Stimulated activated CD8-positive, alpha-beta memory T cell treated with anti-CD3 and anti-CD28 coated beads, Interleukin-7, amount 100 ng/mL, for 4 hours (primary cell): ENCODE measurements at places on chromosomes 5 and 9.

DNA sequence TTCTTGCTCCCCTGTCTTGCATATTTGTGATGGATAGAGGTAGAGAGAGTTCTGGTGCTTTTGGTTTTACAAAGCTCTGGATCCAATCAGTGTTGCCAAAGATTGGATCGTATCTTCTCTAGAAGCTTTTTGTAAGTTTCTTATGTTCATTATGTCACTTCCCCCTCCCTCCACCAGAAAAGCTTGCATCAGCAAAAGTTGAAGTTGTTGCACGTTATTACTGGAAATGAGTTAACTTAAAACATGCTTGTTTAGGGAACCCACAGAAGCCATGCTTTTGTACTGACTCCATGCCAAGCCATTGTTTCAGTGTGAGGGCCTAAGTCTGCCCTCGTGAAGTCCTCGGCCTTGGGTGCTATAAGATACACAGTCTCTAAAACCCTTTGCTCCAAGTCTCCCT lies 186.5 kb downstream of the ERCC6L2 start:
- DNase-seq, result no peak

DNA sequence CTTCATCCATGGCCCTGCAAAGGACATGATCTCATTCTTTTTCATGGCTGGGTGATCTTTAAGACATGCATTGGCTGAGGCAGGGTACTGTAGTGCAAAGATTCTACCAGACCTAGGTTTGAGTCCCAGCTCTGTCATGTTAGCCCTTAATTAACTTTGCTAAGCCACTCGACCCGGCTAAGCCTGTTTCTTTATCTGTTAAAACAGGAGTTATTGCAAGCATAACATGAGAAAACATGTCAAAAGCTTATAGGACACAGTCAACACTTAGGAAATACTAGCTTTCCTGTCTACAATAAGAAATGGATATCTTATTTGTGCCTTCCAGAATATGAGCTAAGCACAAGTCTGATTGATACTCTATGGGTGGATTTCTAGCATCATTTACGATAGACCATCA lies 92.6 kb downstream of the RASEF start:
- no peak for DNase-seq

- DNase-seq, result no peak
Measured at GRCh38 chr5:125037020-125037419, 290.6 kb upstream of the ZNF608 start.

- no peak for DNase-seq
Measured at GRCh38 chr9:126667190-126668055, 53.7 kb downstream of the LMX1B start.

DNA sequence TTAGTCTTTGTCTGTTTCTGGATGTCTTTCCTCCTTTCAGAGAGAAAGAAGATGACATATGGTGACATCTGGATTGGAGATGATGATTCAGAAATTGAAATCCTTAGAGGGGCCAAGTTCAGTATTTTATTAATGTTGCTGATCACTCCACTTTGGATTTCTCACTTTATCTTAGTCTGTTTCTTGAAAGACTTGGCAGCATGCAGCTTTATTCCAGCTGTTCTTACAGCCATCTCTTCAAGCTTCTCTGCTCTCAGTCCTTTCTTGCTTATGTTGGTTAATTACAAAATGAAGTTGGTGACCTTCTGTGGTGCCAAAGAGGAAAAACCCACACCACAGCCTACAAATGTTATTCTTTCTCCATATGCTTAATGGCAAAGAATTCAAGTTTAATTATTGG lies 62.1 kb downstream of the SNCAIP start:
- no peak for DNase-seq

DNA sequence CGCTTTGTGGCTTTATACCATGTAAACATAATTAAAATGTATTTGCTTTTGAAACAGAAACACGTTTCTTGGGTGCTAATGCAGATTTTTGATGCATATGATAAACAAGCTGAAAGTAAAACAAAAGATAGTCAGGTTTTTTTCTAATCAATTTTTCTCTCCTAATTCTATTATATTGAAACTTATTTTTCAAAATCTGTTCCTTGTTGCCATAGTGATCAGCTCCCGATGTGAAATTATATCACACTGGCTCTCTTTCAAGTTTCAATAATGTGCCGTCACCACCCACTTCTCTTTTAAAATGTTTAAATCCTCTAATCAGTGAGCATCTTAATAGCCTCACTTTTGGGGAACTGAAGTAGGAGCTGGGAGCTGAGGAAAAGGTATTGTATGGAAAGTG lies 36.4 kb upstream of the DAPK1 start:
- DNase-seq, result no peak

GRCh38 chr5:163379298-163380155 lies 57.9 kb upstream of the CCNG1 start:
- no peak for DNase-seq

- DNase-seq, result no peak
Measured at GRCh38 chr9:135526089-135526729, 5.0 kb downstream of the LCN1 start.
